ENCODE measurements at places on chromosomes 1 and 21. TPM values are rescaled to one million over a fixed set of nuclear protein-coding genes. Genes with fewer than 3 reads are reported as not detected.
A peak's percentile ranks its signal among the peaks of the same experiment; 100 is the strongest.

DNA sequence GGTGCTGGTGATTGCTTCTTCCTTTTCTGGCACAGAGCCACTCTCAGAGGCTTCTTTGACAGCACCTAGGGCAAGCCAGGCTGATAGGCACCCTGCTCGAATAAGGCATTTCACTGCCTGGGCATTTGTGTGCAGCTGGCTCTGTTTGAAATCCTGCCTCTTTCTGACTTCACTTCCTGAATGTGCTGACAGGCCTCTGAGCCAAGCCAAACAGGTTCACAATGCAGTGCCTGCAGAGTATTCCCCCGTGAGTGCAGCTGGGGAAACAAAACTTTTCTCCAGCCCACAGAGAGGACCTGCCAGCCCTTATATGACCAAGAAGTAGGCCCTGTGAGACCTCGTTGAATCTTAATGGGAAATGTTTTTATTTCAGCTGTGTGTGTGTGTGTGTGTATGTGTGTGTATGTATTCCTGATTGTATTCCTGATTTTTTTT is 10.4 kb downstream of the JUN start:
- DNase-seq, result no peak

GRCh38 chr1:39632682-39633417 is 6.6 kb downstream of the HEYL start:
- DNase-seq, result no peak

DNA sequence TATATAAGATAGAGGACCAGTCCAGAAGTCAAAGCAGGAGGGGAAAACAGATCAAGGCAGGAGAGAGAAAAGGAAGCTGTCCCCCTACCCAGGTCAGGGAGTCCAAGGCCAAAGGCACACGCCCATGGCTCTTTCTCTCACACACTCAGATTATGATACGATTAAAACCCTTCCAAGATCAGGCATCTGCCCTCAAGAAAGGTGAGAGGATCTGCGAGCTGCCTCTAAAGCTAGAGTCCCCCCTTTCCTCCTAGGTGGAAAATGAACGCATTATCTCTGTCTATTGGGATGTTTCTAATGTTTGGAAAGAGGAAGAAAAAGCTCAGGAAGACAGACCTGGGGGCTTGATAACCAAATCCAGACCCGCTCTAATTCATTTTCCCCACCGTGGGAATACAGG is 7.6 kb downstream of the PAFAH2 start:
- no peak for DNase-seq

DNA sequence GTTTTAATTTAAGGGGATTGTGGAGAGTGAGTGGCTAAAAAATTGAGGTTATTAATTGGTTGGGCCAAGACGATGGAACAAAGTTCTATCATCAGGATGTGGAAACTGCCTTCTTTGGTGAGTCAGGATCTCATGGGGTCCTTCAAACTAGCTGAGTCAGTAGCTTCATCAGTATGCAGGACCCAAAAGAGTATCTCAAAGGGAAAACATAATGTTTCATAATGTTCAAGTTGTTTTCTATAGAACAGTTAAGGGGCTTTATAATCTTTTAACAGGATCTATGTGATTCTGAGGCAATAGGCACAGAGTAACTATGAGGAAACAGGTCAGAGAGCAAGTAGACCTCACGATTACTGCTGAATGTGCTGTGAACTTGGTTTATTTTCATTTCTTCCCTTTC is 3.2 kb upstream of the OLFML2B start:
- DNase-seq, result no peak

DNA sequence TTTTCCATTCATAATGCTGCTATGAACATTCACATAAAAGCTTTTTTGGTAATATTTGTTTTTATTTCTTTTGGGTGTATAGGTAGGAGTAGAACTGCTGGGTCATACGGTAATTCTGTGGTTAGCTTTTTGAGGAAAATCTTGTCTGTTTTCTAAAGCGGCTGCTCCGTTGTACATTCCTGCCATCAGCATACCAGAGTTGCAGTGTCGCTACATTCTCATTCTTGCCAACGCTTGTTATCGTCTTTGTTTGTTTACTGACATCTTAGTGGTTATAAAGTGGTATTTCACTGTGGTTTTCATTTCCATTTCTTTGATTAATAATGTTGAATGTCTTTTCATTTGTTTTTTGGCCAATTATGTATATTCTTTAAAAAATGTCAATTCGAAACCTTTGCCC is 469.8 kb upstream of the ZP4 start:
- no peak for DNase-seq

DNA sequence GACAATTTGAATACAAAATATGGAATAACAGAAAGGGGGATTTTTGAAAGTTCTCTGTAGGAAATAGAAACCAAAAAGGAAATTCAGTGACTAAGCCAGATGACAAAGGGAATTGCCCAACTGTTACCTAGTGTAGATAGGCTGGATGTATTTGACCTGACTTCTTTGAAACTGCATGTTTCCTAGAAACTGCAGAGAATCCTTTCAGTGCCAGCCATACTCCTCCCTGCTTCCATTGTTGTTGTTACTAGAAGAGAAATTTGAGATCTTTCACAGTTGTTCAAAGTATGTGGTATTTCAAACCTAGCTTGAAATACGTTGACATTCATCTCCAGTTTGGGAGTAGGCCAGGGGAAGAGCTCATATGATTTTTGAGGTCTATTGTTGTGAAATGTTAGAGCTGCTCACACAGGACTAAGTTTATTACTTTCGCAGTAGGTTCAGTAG is 1.8 kb upstream of the GBP5 start:
- DNase-seq, result no peak

GRCh38 chr1:28456078-28456477 is 49.8 kb upstream of the RCC1 start:
- no peak for DNase-seq

GRCh38 chr1:165856606-165857005 is 29.2 kb downstream of the UCK2 start:
- DNase-seq, result no peak

GRCh38 chr21:45283611-45284455 is 3.9 kb downstream of the POFUT2 start:
- DNase-seq, result no peak

GRCh38 chr1:244964112-244964971 is 100.0 kb upstream of the HNRNPU start:
- no peak for DNase-seq

- no peak for DNase-seq
Measured at GRCh38 chr1:60904099-60904851, 178.1 kb upstream of the NFIA start.

GRCh38 chr1:110262846-110263631 is 52.9 kb downstream of the KCNC4 start:
- peak; percentile 34 for DNase-seq

DNA sequence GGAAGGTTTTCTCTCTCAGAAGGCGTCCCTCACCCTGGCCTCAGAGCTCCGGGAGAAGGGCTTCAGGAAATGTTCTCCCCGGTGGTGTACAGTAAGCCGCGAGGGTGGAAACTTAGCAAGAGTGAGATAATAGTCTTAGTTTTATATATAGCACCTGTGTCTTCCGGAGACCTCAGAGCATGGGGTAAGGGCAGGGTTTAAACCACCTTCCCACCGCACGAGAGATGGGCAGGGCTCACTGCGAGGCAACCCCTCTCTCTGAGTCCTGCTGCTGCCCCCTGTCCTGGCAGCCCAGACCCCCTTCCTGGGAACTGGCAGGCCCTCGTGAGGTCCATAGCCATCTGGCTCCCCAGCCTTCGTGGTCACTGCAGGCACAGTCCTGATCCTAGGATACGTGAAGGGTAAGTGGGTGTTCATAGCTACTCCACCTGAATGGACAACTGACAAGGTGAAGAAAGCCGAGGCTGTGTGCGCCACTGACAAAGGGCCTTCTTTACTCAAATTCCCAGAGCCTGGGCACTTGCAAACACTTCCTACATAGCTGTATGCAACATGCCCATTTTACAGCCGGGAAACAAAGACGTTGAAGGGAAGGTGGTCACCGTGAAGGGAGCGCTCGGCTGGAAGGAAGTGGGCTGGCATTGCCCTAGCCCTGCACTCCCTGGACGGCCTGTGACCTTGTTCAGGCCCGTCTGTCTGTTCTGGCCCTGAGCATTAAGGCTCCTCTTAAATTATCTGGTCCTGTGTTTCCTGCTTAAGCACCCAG is 26.9 kb downstream of the ITPKB start:
- DNase-seq, result no peak

- DNase-seq, result no peak
Measured at GRCh38 chr1:15337656-15338402, 71.9 kb upstream of the EFHD2 start.

DNA sequence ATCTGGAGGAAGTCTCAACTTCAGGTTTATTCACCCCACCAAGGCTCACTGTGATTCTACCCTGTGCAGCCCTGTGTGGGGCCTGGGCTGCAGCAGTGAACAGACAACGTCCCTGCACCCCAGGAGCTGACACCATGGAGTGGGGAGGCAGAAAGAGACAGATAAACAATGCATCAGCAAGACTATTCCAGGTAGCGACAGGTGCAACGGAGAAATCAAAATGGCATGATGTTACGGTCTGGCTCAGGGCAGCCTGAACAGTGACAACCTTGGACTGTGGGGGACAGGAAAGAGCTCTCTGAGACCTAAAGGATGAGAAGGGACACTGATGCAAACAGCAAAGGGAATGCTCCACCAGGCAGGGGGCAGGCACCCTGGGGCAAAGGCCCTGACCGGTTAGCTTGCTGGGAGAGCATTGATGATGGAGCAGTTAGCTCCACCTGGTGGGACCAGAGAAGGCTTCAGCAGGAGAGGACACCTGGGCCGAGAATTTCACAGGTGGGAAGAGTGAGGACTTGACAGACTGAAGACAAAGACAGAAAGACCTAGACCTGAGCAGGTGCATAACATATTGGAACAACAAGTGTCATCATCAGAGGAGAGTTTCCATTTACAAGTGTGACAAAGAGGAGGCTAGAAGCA is 589.9 kb downstream of the MATN1 start:
- DNase-seq, result no peak

DNA sequence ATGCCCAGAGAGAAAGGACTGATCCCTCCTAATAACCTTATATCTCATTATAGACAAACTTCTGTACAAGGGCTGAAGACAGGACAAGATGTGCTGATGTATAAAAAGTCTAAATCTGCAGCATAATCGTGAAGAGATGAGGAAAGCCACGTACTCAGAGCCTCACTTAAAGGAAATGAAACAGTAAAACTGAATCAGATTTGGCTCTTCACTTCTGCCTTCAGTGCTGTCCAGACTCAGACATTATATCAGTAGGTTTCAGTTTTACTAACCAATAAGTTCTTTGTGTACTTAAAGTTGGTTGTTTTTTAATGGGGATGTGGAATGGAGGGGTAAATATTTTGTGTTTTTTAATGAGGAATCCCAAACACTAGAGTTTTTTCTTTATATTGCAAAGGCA is 45.3 kb upstream of the RGS1 start:
- DNase-seq, result no peak

- no peak for DNase-seq
Measured at GRCh38 chr1:54498383-54499096, 49.5 kb upstream of the ACOT11 start.

DNA sequence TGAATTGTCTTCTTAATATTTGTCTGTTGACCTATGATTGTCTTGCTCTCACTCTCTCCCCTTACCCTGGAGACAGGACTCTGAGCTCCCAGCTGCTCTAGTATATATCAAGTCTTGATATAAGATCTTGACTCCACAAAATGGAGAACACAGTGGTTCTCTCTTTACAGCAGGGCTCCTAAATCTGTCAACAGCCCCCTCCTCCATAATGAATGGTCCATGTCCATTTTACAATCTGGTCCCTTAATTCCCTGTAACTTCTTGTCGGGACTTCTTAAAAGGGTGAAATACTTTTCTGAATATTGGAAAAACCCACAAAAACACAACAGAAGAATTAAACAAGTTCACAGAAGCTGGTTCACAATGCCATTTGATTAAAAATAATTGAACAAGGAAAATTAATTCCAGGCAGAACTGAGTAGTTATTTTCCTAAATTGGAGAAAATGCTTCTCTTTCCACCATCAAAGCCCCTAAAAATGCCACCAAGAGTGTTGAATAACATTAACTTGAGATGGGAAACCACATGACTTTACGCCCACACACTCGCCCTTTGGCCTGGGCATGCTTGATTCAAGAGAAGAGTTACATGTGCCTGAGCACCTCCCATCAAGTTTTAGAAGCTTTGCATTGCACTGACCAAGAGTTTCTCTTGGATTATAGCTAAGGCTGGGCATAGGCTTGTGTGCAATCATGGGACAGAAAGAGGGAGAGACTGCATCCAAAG is 109.8 kb downstream of the TOMM20 start:
- DNase-seq, result no peak

DNA sequence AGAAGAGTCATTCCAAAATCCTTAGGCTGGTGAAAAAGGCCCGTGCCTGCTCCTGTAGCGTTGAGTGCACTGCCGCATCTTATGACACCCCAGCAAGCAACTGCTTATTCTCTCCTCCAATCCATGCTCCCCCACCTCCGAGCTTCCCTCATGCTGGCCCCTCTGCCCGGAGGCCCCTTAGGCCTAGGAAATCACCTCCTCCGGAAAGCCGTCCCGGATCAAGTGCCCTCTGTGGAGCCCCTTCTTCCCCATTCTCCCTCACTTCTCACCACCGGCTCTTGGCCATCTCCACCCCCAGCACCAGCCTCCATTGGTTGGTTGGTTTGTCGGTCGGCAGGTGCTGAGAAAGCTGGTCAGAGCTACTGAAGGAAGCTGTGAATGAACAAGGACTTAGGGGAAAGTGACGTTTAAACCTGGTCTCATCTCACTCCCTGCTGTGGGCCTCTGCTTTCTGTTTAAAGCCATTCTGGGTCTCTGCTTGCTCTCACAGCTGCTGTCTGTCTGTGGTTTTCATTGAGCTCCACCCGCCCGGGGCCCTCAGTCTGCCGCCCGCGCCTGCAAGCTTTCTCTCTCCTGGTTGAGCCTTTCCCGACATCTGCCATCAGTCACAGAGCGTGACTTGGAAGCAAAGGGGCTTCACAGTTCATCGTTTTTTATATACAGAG is 122.2 kb downstream of the KCNN3 start:
- no peak for DNase-seq

- no peak for DNase-seq
Measured at GRCh38 chr21:23543333-23543732, 2063.9 kb downstream of the MRPL39 start.

- DNase-seq, result no peak
Measured at GRCh38 chr1:15368888-15369287, 40.8 kb upstream of the EFHD2 start.

- no peak for DNase-seq
Measured at GRCh38 chr1:236565530-236565929, 38.8 kb downstream of the HEATR1 start.

GRCh38 chr1:210339500-210339899 is 10.8 kb downstream of the HHAT start:
- DNase-seq, result no peak

GRCh38 chr1:197225611-197226010 is 42.4 kb upstream of the CRB1 start:
- no peak for DNase-seq

Gene C1QC
- total RNA-seq, result 128 TPM

Gene SPRR1A
- total RNA-seq, result 109 TPM

Gene IVL
- total RNA-seq, result 169 TPM

Gene SYPL2
- total RNA-seq, result 1.5 TPM

Gene HES2
- 44.7 TPM for total RNA-seq

Gene ALDH9A1
- 57.5 TPM for total RNA-seq

Gene VCAM1
- total RNA-seq, result 5.6 TPM

Gene TRABD2B
- 5.6 TPM for total RNA-seq

Gene ZNF593OS
- total RNA-seq, result not detected

Gene CFAP107
- not detected for total RNA-seq

Gene FCRL3
- total RNA-seq, result not detected

Measured in vagina (tissue), 2 donors.